Calu3 (cell line): ENCODE measurements at places on chromosomes 3 and 15. TPM values are rescaled to one million over a fixed set of nuclear protein-coding genes. Genes with fewer than 3 reads are reported as not detected.
A peak's percentile ranks its signal among the peaks of the same experiment; 100 is the strongest.

IQCF5 gene
- not detected in 2 replicates for total RNA-seq

DNA sequence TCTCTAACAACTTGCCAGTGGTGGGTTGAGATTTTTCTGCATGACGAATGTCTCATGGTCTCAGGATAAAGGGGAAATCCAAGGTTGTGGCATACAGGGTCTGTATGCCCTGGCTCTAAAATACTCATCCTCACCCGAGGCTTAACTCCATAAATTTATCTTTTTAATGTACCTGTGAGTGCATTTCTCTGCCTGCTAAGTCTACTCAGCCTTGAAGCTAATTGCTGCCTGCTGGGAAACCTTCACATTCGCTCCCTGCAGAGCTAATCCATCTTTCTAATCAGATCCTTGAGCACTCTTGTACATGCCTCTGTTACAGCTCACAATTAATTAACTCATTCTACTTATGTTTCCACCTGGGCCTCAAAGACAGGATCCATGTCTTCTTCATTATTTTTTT, 93.8 kb downstream of the CMSS1 start:
- H3K4me3 ChIP-seq = no peak overlapping the region
- no peaks in the 10 kb centered on the region for H3K27me3 ChIP-seq
- DNase-seq = no peak

ACTC1 gene
- total RNA-seq = not detected in 2 replicates

CDHR4 gene
- not detected in 2 replicates for total RNA-seq

PLA2G4B gene
- total RNA-seq = 4.1 and 6.8 TPM in 2 replicates

- no peak overlapping the region for H3K4me3 ChIP-seq
- H3K4me1 ChIP-seq = no peaks in the 10 kb centered on the region
- H3K27me3 ChIP-seq = no peaks in the 10 kb centered on the region
- no peak for DNase-seq
Observed at GRCh38 chr3:67781218-67781617, 126.8 kb upstream of the SUCLG2 start.

DNA sequence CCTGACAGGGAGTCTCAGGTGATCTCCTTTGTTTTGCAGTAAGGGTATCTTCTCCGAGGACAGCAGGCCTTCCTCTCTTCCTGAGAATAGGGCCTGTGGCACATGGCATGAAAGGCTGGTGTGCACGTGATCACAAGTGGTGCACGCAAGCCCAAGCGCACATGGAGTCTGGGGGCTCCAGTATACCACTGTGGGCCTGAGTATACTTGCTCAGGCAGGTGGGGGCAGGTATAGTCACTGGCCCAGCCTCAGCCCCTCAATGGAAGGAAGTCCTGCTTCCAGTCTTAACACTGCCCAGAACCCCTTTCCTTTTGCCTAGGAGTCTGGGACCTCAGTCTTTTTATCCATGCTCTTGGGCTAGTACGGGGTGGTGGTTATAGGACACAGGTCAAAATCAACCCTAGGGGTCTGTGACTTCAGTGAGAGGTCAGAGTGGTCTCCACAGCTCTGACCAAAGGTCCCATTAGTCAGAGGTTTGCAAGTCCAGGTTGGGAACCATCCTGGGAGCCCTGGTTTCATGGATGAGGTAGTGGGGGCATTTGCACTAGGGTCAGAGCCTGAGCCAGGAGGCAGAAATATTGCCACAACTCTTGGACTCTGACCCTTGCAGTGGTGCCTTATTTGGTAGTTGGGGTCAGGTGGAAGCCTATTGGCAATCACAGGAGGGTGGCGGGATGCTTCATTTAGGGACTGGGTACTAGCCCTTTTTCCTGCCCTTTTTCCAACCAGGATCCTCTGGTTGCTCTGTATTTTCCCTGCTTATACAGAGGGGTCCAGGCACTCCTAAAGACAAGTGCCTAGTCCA, 823 bp upstream of the CCDC71 start:
- peaks cover 37% of the 10 kb centered on the region for H3K36me3 ChIP-seq
- H3K4me1 ChIP-seq = peaks cover 12% of the 10 kb centered on the region
- H3K27me3 ChIP-seq = no peaks in the 10 kb centered on the region

DNA sequence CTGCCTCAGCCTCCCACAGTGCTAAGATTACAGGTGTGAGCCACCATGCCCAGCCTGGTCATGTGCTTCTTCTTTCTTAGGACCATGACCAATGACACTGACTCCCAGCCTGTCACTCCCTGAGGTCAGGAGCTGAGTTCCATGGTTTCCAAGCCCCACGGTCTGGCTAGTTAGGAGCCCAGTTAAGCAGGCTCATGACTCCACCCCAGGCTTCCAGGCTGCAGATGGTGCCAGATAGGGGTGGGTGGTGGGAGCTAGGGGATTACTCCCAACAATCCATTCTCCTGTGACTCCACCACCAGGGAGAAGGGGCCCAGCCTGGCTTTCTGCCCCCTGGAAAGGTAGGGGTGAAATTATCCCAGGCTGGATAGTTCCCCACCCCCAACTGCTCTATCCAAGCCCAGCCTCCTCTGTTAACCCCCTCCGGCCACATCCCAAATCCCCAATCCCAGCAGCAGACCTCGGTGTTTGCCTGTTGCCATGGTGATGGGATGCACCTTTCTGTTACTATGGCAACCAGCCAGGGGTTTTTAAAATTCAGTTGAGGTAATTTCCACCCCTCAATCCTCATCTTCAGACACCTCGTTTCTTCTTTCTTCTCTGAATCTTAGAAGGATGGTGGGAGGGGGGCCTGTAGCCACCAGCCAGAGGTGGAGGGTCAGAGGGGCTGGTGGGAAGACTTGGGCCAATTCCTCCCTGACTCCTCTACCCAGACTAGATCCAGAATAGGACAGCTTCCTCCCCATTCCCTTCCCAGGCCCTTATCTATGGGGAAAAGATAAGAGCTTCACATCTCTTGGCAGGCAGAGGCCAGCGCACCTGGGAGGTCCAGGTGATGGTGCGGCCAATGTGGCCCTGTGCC, 22.5 kb upstream of the SEMA3F start:
- no peaks in the 10 kb centered on the region for H3K36me3 ChIP-seq
- no peaks in the 10 kb centered on the region for H3K4me1 ChIP-seq
- no peak overlapping the region for H3K27ac ChIP-seq
- DNase-seq = no peak
- H3K4me3 ChIP-seq = no peak overlapping the region

NCK1 gene
- 108 and 127 TPM in 2 replicates for total RNA-seq

MESP2 gene
- not detected in 2 replicates for total RNA-seq

DNA sequence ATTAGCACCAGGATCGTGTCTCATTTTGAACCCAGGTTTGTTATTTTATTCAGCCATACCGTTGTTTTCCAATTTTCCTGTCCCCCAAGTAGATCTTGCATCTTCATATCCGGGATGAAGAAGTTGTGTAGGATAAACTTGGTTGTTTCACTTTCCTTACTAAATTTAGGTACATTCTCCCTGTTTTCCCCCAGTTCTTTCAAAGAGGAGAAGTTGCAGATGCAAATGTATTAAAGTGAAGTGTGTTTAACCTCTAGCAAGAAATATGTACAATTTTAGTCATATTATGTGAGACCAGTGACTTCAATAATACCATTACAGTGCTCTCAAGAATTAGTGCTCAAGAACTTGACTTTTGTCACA, 1.3 kb downstream of the ATXN7 start:
- peaks cover 30% of the 10 kb centered on the region for H3K4me1 ChIP-seq
- peak overlapping the region; percentile 76 for H3K27ac ChIP-seq
- H3K27me3 ChIP-seq = no peaks in the 10 kb centered on the region
- no peak for DNase-seq

- H3K36me3 ChIP-seq = no peaks in the 10 kb centered on the region
- no peak for DNase-seq
- H3K27me3 ChIP-seq = peaks cover 94% of the 10 kb centered on the region
- no peak overlapping the region for H3K4me3 ChIP-seq
Observed at GRCh38 chr15:60228101-60228500, 169.7 kb downstream of the ANXA2 start.

DNA sequence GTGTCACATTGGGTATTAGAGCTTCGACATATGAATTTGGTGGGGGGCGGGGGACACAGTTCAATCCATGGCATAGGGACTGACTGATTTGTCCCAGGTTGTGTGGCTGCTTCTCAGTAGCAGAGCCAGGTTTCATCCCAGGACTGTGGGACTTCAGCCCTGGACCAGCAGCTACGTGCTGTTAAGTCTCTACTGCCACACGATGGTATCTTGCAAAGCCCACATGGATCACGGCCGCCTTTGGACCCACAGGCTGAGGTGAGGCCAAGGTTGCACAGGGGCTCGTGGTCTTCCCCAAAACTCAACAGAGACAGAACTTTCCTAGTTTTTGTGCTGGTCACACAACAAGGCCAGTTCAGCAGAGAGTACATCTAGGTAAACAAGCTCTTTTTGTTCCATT, 97.4 kb downstream of the LRRK1 start:
- no peaks in the 10 kb centered on the region for H3K4me1 ChIP-seq
- H3K36me3 ChIP-seq = peaks cover 9% of the 10 kb centered on the region
- H3K27ac ChIP-seq = no peak overlapping the region
- no peaks in the 10 kb centered on the region for H3K27me3 ChIP-seq

MME gene
- total RNA-seq = 12.8 and 14.4 TPM in 2 replicates

GRCh38 chr3:39095778-39096177, 11.6 kb downstream of the GORASP1 start:
- no peak for DNase-seq
- peaks cover 17% of the 10 kb centered on the region for H3K4me1 ChIP-seq
- peaks cover 19% of the 10 kb centered on the region for H3K36me3 ChIP-seq
- H3K4me3 ChIP-seq = no peak overlapping the region

KNG1 gene
- total RNA-seq = not detected in 2 replicates

IL12A gene
- total RNA-seq = 1.0 and 3.6 TPM in 2 replicates

- H3K4me1 ChIP-seq = no peaks in the 10 kb centered on the region
- H3K4me3 ChIP-seq = no peak overlapping the region
- no peak for DNase-seq
Observed at GRCh38 chr15:29968895-29969561, 113.7 kb upstream of the GOLGA8J start.

DNA sequence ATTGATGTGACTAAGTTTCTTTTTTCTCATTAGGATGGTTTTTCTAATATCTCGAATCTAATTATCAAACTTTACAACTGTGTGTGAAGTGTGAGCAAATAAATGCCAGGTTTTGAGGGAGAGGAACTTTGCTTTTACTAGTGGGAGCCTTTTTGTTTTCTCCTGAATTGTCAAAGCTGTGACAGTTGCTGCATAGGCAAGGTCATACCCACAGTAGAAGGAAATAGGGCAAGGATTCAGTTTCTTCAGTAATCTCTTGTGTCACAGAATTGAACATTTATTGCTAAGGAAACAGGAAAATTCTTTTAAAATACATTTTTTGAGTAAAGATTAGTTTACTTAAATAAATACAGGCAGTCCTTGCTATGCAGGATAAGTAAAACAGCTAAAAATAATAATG, 19.5 kb downstream of the GMPS start:
- no peaks in the 10 kb centered on the region for H3K27me3 ChIP-seq
- no peak overlapping the region for H3K4me3 ChIP-seq
- peaks cover 17% of the 10 kb centered on the region for H3K36me3 ChIP-seq

SPINK8 gene
- not detected in 2 replicates for total RNA-seq

SH3GL3 gene
- total RNA-seq = 0.24 and 0.61 TPM in 2 replicates

DNA sequence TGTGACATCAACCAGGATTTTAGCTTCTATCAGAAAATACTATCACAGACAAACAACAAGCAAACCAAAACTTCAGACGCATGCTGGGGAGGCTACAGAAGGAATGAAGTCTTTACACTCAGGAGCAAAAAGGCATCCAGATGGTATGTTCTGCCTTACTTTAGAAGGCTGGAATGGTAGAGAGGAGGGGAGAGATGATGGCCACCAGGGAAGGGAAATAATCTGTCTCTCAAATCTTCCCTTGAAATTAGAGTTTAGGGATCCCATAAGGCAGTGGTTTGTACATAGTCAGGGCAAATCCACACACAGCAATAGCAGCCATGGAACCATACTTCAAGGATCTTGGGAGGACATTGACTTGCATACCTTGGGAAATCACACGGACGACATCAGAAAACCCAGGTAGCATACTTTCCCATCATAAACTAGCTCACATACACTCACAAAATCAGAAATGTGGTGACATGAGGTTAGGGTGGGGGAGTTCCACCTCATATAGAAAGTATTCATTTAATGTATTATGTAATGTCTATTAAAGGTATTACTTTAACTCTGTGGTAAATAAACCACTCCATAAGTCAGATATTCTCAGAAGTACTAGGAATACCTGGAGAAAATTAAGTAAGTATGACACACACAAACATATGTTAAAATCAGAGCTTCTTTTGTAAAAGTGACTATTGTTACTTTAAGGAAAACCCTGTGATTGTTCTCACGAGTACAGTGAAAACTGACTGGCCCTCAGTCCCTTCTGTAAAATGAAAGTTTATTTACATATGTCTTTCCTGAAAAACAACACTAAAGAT, 9.4 kb downstream of the BTLA start:
- no peak for DNase-seq
- H3K27ac ChIP-seq = no peak overlapping the region
- no peaks in the 10 kb centered on the region for H3K27me3 ChIP-seq
- no peaks in the 10 kb centered on the region for H3K36me3 ChIP-seq
- H3K4me1 ChIP-seq = no peaks in the 10 kb centered on the region

GRCh38 chr3:128367761-128368160, 98.9 kb downstream of the DNAJB8 start:
- no peak overlapping the region for H3K4me3 ChIP-seq
- no peaks in the 10 kb centered on the region for H3K36me3 ChIP-seq
- H3K27ac ChIP-seq = no peak overlapping the region
- no peaks in the 10 kb centered on the region for H3K27me3 ChIP-seq
- no peak for DNase-seq
- H3K4me1 ChIP-seq = no peaks in the 10 kb centered on the region

SLC24A5 gene
- total RNA-seq = not detected in 2 replicates

GPR156 gene
- total RNA-seq = 0.45 and 0.64 TPM in 2 replicates

DNA sequence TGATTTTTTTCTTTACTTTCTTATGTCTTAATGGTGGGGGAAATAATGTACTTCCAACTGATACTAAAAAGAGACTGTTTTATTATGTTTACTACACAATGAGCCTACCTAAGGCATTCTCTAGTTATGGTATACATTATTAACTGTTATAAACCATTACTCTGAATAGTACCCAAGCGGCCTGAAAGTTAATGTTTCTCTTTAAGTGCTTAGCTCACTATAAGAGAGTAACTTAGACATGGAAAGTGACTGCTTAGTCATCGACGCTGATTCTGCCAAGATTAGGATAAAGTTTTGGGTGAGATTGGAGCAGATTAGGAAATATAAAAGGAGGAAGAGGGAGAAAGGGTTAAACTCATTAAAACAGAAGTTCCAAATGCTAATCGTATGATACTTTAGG, 365.0 kb downstream of the NLGN1 start:
- H3K27me3 ChIP-seq = no peaks in the 10 kb centered on the region
- H3K4me3 ChIP-seq = no peak overlapping the region
- no peaks in the 10 kb centered on the region for H3K4me1 ChIP-seq
- no peaks in the 10 kb centered on the region for H3K36me3 ChIP-seq
- no peak overlapping the region for H3K27ac ChIP-seq
